IMR-90 (cell line): ENCODE measurements at places on chromosomes 2 and 18. TPM values are rescaled to one million over a fixed set of nuclear protein-coding genes. Genes with fewer than 3 reads are reported as not detected.

GCG gene
- total RNA-seq = not detected in 2 replicates

REL gene
- total RNA-seq = 4.3 and 5.3 TPM in 2 replicates

RUFY4 gene
- total RNA-seq = not detected in 2 replicates

CABYR gene
- 3.6 and 4.1 TPM in 2 replicates for total RNA-seq

CIDEA gene
- not detected in 2 replicates for total RNA-seq

BMP10 gene
- not detected in 2 replicates for total RNA-seq

WNT10A gene
- not detected in 2 replicates for total RNA-seq

CHRND gene
- not detected in 2 replicates for total RNA-seq

SATB2 gene
- total RNA-seq = 8.4 and 9.2 TPM in 2 replicates

DYNAP gene
- total RNA-seq = not detected in 2 replicates

RAB27B gene
- total RNA-seq = 1.3 and 1.7 TPM in 2 replicates

ABCG5 gene
- total RNA-seq = not detected in 2 replicates

ALMS1 gene
- 20.8 and 30.8 TPM in 2 replicates for total RNA-seq

LHCGR gene
- under 0.01 and 0.18 TPM in 2 replicates for total RNA-seq

CHPF gene
- total RNA-seq = 24.0 and 27.2 TPM in 2 replicates

SLC19A3 gene
- total RNA-seq = under 0.01 TPM in 1 of 2 replicates, not detected in the other

PCARE gene
- total RNA-seq = not detected in 2 replicates

MOCOS gene
- total RNA-seq = 1.9 and 2.2 TPM in 2 replicates

KYNU gene
- total RNA-seq = 2.2 and 2.9 TPM in 2 replicates

ZNF385B gene
- total RNA-seq = under 0.01 TPM in 1 of 2 replicates, not detected in the other

ANKRD30BL gene
- not detected in 2 replicates for total RNA-seq

C2orf15 gene
- under 0.01 TPM in 1 of 2 replicates, not detected in the other for total RNA-seq

C18orf32 gene
- total RNA-seq = 3.6 and 4.7 TPM in 2 replicates

ALK gene
- not detected in 2 replicates for total RNA-seq
